ENCODE measurements at places on chromosomes 6 and 20.
A peak's percentile ranks its signal among the peaks of the same experiment; 100 is the strongest.

GRCh38 chr6:138175596-138175995 lies 13.9 kb downstream of the ARFGEF3 start:
- no peak for DNase-seq

- DNase-seq: no peak
Measured at GRCh38 chr6:133101790-133102189, 139.4 kb upstream of the EYA4 start.

- DNase-seq: no peak
Measured at GRCh38 chr6:101276066-101276465, 117.4 kb upstream of the GRIK2 start.

DNA sequence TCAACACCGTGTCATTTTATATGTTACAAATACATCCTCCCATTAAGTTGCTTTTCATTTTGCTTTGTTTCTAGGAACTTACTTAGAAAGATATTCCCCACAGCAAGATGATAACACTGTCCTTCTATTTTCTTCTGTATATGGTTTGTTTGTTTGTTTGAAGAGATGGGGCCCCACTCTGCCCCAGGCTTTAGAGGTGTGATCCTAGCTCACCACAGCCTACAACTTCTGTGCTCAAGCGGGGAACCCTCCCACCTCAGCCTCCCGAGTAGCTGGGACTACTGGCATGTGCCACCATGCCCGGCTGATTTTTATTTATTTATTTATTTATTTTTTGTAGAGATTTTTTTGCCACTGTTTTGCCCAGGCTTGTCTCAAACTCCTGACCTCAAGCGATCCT lies 14.2 kb upstream of the GMDS start:
- DNase-seq: no peak

DNA sequence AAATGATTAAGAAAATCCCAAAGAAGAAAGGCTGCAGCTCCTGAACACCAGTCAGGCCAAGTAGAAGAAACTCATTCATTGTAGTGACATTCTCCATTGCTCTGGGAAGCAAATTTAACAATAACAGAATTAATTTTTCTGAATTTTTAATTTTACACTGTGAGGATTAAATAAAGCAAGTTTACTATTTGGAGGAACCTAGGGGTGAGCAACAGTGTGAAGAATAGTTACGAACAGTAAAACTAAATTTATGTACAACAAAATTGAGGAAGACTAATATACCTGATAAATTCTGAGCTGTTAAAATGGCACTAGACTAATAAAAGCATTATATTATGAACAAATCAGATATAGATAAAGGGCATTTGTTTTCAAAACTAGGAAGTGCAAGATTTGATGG lies at the start of gene OR12D3:
OR12D3 (minus strand) TSS at position 101 of the 400 bp plus-strand sequence; CDS start at position 97, 4 bp downstream.
- DNase-seq: no peak

- DNase-seq: no peak
Measured at GRCh38 chr20:4880051-4880450, 121.3 kb downstream of the SLC23A2 start.

DNA sequence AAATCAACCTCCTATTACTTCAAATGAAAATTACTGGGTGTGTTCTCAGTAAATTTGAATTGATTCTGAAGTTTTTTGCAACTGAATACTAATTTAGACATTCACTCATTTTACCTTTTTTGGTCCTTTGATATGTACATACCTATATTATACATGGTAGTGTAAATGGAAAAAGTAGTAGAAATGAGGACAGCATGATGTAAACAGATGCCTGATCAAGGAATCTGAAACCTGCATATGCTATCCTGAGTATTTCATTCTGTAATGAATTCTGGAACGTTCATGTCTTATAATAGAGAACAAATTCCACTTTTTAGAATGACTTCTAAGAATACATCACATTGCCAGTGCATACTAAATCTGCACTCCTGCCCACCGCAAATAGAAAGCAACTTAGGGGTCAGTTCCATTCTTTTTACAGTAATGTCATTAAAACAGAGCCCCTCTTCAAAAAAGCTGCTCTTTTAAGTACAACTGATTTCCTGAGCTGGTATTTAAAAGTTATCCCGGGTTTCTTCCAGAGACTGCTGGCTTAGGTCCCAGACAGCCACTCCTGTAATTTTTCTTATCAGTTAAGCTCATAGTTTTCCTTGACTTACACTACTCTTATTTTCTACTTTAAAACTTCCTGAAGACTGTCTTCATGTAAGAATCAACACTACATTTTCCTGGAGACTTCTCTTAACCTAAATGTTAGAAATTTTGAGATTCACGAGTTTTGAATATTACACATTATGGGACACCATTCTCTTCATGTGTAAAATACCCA lies 48.4 kb downstream of the MAP3K7 start:
- no peak for DNase-seq

- no peak for DNase-seq
Measured at GRCh38 chr6:125519367-125519766, 217.6 kb upstream of the HDDC2 start.

GRCh38 chr6:35083507-35083906 lies 57.6 kb downstream of the TCP11 start:
- no peak for DNase-seq

- no peak for DNase-seq
Measured at GRCh38 chr6:83432636-83433035, 1.8 kb upstream of the ME1 start.

- DNase-seq: no peak
Measured at GRCh38 chr6:141451511-141452353, 681.0 kb upstream of the GJE1 start.

- no peak for DNase-seq
Measured at GRCh38 chr6:132812255-132812732, 2.1 kb upstream of the RPS12 start.

GRCh38 chr6:145704143-145704781 lies 31.1 kb downstream of the EPM2A start:
- no peak for DNase-seq

GRCh38 chr6:150999576-150999975 lies 134.1 kb downstream of the MTHFD1L start:
- no peak for DNase-seq

DNA sequence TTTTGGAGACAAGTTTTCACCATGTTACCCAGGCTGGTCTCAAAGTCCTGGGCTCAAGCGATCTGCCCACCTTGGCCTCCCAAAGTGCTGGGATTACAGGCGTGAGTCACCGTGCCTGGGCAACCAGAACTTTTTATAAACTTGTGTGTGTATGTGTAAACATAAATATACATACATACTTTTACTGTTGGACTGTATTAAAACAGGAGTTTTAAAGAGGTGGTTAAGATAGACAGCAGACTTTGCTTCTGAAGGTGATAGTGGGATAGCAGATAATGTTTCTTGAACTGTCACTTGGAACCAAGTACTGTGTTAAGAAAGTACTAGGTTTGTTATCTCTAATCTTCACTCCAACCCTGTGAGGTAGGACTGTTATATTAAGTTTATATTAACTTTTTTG lies 28.6 kb upstream of the MAPK13 start:
- no peak for DNase-seq

DNA sequence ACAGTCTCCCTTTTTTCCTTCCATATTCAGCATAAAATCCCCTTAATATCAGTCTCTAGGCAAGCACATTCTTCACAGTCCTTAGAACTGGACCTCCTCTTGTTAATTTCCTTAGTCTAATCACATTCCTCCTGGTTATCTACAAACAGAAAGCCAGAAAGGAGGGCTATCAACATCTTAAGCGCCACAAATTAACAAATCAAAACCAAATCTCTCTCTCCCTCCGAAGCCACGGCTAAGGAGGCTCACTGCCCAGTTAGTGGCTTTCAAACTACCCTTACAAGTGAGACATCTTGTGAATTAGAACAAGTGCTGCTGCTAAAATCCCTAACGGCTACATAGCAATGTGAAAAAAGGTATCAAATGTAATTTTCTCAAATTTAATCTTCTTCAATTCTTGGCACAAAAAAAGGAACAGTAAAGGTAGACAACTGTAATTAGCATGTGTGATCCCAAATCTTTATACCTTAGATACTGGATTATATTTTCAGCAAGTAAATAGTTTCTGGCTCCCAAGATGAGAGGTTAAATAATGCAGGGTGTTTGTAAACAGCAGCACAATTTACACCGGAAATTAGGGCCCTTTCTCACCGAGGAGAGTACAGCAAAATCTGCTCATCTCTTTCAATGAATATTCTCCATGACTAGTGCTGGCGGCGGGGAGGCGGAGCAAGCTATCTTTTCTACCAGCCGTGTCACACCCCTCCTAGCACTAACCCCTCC lies 1.4 kb upstream of the TRIM39 start:
- DNase-seq: peak; percentile 12

DNA sequence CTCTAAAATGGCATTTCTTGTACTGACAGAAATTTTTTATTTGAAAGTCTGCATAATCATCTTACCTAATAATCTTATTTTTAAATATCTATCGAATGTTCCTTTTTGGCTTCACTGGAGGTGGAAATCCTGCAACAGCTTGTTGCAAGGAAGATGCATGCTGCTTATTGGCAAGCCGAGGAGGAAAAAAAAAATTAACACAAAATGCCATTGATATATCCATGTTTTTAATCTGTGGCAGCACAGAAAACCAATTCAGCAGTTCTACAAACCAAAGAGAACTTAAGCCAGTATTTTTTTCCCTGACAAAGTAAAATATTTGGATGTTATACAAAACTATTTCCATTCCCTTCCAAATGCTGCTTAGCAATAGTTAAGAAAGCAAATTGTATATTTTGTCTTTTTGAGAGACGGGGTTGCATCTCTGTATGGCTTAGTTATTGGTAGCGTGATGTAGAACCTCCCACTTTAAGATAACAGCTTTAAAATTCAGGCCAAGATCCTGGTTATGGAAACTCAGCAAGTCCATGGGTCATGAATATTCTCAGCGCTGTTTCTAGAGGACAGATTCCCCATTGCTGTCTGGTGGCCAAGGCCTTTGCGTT lies 231.4 kb downstream of the TMEM242 start:
- no peak for DNase-seq

- DNase-seq: peak; percentile 66
Measured at GRCh38 chr20:38224531-38224930, 36.0 kb downstream of the KIAA1755 start.

GRCh38 chr6:131083687-131084086 lies 20.6 kb upstream of the EPB41L2 start:
- no peak for DNase-seq

DNA sequence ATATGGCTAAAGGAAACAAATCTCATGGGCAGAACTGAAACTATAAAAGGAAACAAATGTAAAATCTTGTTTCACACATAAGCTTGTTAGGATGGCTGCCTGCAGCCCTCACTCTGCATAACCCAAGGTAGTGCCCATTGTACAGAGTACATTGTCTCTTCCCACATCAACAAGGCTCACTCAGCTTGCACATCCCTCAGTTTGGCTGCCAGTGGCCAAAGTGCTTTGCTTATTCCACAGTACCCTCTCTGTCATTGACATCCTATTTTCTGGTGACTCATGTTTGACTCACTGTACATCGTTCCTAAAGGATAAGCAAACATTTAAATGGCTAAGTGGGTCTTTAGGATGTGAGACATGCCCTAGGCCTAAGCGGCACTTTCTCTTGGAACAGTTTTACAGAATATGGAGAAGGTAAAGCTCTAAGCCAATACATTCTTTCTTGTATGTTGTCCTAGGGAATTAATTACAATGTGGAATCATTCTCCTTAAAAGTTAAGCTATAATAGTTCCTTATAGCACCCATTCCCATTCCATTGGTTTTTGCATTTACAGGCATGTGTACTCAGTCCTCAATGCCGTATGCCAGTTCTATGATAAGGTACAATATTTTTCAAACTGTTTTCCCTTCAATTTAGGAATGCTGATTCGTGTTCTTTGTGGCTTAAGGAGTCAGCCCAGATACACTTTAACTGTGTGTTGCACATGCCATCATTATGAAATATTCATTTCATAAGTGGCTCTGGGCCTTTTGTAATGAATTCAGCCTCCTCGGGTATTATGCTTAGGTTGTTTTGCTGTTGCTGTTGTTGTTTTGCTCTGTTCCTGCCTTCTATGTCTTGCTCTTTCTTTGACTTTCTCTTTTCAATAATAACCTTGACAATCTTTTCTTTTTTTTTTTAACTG lies 5.5 kb downstream of the ANKEF1 start:
- no peak for DNase-seq

- peak; percentile 71 for DNase-seq
Measured at GRCh38 chr6:12010635-12011275, 1.4 kb upstream of the HIVEP1 start.

GRCh38 chr6:134063966-134064445 lies 11.6 kb upstream of the SLC2A12 start:
- peak; percentile 55 for DNase-seq

- DNase-seq: no peak
Measured at GRCh38 chr20:18909254-18909653, 95.7 kb downstream of the SCP2D1 start.

GRCh38 chr20:47126709-47127108 lies 229.8 kb downstream of the ZMYND8 start:
- no peak for DNase-seq

DNA sequence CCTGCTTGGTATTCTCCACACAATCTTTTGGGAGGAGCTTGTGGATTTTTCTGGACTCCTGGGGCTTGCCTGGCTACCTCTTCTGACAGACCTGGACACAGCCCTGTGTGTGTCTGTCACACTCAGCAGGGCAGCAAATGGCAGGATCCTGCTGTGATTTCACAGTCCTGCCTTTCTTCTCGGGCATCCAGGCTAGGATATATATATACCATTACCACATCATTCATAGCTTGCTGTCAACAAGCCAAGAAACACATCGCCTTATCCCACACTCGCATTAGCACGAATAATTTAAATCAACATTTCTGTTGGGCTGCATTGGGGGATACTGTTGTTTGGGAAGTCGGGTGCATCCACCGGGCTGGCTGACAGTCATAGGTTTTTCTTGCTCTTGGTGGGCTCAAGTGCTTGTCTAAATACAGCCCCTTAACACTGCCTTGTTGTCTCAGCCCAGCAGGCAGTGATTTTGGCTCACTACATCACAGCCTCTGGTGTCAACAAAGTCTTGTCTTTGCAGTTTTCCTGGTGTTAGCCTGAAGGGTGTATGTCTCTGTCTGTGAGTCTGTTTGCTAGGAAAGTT lies 154.9 kb upstream of the FERMT1 start:
- no peak for DNase-seq

DNA sequence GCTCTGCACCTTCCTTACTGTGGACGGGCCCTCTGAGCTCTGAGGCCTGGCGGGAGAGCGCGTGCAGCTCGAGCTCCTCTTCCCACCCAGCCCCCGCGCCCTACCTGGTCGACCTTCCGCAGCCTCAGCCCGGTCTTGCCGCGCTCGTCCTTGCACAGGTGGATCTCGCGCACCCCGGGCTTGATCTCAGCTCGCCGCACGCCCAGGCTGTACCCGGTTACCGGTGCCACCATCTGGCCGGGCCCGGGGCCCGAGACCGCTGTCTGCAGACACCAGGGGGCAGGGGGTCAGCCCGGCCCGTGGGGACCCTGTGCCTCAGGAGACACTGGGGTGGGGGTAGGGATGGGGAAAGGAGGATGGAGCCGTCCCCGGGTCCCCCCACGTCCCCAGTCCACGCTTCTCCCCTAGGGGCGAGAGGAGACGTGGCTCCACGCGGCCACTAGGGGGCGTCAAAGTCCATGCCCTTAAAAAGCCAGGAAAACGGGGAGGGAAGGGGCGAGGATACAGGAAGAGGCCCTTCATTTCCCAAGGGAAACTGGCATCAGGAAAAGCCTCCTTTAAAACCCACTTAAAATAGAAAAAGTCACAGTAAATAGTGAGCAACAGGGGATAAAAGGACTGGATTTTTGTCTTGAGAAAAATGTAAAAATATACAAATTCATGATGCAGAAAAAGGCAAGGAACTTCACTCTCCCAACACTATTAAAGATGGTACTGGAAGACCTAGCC lies 15.5 kb downstream of the SDCBP2 start:
- peak; percentile 44 for DNase-seq

GRCh38 chr6:131958095-131958494 lies 6.9 kb upstream of the CCN2 start:
- DNase-seq: no peak
